Stimulated activated CD4-positive, alpha-beta T cell treated with anti-CD3 and anti-CD28 coated beads, Interleukin-1b, Interleukin-23, amount 100 ng/mL, for 48 hours (primary cell): ENCODE measurements at places on chromosomes 16 and 17.

DNA sequence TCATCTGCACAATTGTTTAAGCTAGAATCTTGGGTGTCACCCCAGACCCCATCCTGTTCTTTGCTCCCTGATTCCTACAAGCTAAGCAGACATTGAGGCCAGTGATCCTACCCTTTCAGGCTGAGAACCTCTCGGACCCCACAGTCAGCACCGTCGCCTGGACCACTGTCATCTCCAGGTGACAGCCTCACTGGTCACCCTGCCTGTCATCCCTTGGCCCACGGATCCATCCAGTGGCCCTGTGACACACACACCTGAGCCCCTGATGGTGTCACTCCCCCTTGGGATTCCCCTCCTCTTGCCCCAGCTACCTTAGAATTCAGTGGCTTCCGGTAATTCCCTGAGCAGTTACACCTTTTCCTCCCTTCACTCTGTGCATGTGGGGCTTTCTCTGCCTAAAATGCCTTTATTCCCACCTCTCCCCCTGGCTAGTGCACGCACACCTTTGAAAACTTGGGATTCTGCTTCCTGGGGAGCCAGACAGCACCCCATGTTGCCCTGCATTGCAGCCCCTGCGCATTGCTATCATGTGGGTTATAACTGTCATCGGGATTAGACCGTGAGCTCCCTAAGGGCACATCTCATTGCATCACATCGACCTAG, 3.0 kb downstream of the C16orf86 start:
- DNase-seq = no peak

GRCh38 chr17:58245428-58246103, 7.2 kb downstream of the LPO start:
- no peak for DNase-seq

GRCh38 chr16:78743556-78743955, 644.1 kb downstream of the WWOX start:
- no peak for DNase-seq

GRCh38 chr17:79473111-79473875, 137.6 kb downstream of the RBFOX3 start:
- no peak for DNase-seq

DNA sequence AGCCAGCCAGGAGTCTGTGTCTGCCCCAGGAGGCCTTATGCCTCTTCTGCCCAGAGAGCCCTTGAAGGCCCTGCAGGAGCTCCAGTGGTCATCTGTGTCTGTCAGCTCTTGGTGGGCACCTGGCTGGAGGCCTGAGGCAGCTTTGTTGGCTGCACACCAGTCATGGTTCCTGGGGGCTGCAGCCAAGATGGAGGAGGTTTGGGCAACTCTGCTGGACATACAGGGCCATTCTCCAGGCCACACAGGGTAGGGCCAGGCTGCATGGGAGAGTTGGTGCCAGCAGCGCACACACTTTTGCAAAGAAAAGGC, 29.4 kb downstream of the B9D1 start:
- no peak for DNase-seq

DNA sequence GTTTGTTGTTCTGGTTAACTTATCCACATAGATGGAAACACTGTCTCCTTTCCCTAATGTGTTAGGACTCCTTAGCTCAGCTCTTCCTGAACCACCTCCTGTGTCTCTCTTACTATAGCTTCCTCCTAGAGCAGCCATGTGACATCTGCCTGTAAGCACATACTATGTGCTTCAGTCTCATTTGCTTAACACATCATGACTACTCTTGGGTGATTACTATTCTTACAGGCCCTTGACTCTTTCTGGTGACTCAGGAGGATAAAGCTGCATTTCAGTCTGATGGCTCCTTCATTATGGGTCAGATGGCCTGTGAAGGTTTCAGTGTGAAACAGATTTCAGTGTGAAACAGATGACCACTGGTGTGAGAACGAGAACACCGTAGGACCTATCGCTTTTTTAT, 320 bp upstream of the KRTAP4-2 start:
- no peak for DNase-seq

DNA sequence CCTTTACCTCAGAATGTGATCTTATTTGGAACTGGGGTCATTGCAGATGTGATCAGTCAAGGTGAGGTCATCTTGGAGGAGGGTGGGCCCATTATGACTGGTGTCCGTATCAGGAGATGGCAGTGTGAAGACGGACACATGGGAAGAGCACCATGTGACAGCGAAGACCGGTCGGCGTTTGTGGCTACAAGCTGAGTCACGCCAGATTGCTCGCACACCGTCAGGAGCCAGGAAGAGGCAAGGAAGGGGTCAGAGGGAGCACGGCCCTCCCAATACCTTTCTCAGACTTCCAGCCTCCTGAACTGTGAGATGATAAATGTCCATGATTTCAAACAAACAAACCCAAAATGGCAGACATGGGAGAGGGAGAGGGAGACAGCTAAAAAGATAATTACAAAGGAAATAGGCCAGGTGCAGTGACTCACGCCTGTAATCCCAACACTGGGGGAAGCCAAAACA, 13.2 kb downstream of the STARD3 start:
- no peak for DNase-seq

- DNase-seq = no peak
Observed at GRCh38 chr17:633641-634101, 81.0 kb downstream of the VPS53 start.
